Astrocyte of the cerebellum (primary cell): ENCODE measurements at places on chromosomes 2 and 18.

GRCh38 chr2:2879781-2880180 lies 497.8 kb downstream of the EIPR1 start:
- no peak for DNase-seq

DNA sequence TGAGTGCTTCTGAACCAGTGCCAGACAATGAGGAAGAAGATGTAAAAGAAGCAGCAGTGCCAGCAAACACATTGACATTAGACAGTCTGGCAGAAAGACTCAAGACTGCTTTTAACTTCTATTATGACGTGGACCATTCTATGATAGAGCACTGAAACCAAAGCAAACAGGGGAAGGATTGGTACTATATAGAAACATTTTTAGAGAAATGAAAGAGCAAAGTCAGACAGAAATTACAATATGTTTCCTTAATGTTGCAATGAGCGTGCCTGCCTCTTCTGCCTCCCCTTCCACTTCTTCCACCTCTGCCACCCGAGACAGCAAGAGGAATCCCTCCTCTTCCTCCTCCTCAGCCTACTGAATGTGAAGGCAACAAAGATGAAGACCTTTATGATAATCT lies 39.7 kb downstream of the DHX57 start:
- DNase-seq, result no peak

GRCh38 chr18:11037533-11038240 lies 111.7 kb downstream of the PIEZO2 start:
- DNase-seq, result no peak

DNA sequence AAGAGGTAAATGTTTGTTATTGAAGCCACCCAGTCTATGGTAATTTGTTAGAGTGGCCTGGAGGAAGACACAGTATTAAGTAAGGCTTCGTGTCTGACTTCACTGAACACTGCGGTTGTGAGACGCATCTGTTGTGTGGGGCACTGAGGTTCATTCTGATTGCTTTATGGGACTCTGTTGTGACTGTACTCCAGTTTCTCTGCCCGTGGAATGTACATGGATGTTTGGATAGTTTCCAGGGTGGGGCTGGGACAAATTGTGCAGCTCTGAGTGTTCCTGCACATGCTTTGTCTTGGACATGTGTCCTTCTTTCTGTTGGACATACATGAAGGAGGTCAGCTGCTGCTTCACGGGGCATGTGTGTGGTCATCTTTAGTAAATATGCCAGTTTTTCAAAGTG lies 58.6 kb downstream of the ODC1 start:
- DNase-seq, result no peak

- DNase-seq, result no peak
These were observed 61.6 kb upstream of the NOSTRIN start for GRCh38 chr2:168740788-168741187.

DNA sequence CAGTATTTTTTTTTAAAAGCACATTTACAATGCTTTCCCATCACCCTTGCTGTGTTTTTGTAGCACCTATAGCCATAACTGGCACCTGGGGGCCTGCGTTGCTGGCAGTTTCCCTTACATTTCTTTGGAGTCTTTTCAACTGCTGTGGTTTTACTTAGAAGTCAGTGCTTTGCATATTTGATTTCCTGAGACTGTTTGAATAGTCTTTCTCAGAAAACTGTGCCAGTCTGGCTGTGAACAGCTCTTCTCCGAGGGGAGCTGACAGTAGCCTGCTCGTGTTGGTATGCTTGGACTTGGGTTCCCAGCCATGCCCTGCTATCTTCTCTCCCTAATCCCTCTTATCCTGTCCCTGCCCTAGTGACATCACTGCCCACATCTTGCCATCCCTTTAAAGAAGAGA lies 81.5 kb downstream of the DPP4 start:
- DNase-seq, result no peak

- no peak for DNase-seq
These were observed 217.2 kb downstream of the ARL4C start for GRCh38 chr2:234279637-234280036.

DNA sequence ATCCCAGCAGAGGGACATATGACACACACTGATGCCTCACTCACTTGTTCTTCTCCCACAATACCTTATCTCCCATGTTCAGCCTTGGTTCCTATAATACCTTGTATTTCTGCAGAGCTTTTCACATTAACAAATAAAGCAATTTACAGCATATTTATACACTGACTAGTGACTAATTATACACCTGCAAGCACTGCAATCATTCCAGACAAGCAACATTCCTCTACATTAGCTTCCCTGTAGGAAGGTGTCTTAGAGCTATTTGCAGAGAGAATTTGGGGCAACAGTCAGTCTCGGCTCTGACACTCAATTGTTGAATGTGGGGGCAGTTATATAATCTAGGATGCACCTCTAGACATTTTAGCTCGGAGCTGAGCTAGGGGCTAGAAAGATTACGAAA lies 9.5 kb upstream of the INSIG2 start:
- DNase-seq, result no peak

- no peak for DNase-seq
These were observed 523.0 kb downstream of the ERBB4 start for GRCh38 chr2:212015588-212015987.

DNA sequence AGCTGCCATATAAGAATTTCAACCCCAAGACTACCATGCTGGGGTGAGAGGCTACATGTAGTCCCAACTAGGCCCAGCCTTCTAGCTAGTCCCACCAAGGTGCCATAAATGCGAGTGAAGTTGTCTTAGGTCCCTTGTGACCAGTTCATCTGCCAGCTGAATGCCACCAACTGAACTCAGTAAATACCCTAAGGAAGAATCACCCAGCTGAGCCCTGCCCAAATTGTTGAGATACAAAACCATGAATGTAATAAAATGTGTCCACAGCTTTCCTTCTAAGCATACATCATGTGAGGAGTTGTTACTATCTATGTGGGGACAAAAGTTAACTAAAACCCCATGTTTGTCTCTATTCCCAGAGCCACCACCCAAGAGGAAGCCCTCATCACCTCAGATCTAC lies 70.3 kb downstream of the THADA start:
- no peak for DNase-seq

DNA sequence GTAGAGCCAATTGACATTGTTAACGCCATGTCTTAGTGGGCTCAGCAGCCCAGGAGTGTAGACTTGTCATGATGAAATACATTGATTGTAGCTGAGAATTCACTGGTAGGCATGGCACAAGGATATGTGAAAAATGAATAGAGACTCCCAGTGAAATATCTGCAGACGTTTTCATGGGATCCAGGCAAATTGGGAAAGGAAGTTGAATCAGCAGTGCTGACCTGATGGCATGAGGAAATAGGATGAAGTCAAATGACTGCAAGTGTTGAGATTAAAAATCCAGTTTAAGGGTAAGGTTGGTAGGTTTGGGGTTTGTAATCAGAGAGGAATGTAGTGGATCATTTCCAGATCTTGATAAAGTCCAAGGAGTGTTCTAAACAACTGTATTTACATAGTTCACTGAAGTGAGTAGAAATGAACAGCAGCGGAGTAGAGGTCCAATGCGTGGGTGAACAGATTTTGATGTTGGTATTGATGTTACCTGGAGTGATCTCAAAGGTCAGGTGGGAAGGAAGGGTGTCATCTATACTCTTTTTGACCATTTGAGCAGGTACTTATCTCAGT lies 24.6 kb downstream of the INSIG2 start:
- peak; percentile 53 for DNase-seq

DNA sequence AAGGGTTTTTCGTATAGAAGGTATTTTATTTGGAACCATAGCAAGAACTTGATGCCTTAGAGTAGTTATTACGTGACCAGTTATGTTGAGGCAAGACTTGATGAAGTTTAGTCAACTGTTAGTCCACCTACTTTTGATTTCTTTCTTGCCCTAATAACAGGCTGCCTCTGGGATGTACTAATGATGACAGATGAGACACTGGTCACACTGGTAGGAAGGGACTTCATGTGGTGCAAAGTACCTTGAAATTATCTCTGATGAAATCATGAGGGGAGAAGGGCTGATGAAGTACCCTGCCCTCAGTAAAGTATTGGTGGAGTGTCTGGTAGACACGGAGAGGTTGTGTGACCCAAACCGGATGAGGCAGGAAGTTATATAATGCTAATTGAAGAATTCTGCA lies 5.4 kb downstream of the DIS3L2 start:
- DNase-seq, result no peak

- DNase-seq, result no peak
These were observed 51.0 kb downstream of the CPO start for GRCh38 chr2:206990360-206990759.

- no peak for DNase-seq
These were observed 230.7 kb downstream of the HAUS1 start for GRCh38 chr18:46334868-46335281.

- no peak for DNase-seq
These were observed 52.4 kb downstream of the LPIN1 start for GRCh38 chr2:11798701-11799435.

- peak; percentile 34 for DNase-seq
These were observed 37.6 kb upstream of the MCM6 start for GRCh38 chr2:135913727-135914365.

- no peak for DNase-seq
These were observed 178.1 kb upstream of the PIEZO2 start for GRCh38 chr18:11327391-11328009.

GRCh38 chr2:181674461-181674860 lies 5.9 kb downstream of the NEUROD1 start:
- no peak for DNase-seq

DNA sequence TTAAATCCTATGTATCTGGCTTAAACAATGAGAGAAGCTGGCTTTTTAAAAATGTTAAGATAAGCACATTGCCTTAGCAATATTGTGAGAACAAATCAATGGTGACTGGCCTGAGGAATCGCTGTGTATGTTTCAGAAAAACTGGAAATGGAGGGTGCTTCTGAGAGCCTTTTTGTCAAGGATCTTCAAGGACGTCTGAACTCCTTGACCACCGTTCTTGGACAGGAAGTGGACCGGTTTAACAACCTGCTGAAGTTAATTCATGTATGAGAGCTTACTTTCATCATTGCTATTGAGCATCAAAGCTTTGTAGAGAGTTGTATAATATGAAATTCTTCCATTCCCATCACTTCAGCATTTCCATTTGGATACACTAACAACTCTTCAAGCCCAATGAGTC lies 72.6 kb downstream of the TRABD2A start:
- no peak for DNase-seq

DNA sequence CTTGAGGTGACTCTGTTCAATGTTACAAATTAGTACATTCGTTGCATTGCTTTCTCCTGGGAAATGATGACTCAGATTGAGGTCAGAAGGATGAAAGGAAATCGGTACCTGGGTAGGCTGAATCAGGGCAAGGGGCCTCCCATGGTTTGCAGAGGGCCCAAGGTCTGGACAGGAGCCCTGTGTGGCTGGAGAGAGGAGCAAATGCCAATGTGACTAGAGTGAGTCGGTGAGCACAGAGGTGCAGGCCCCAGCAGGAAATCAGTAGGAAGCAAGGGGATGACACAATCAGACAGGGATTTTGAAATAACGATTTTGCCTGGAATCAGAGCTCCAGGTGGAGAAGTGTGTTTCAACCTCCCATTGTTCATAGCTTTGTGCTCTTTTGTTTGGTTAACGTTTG lies 118.9 kb downstream of the CCDC102B start:
- DNase-seq, result no peak

GRCh38 chr2:185127412-185127811 lies 529.1 kb downstream of the ZNF804A start:
- DNase-seq, result no peak

- DNase-seq, result peak; percentile 28
These were observed 19.4 kb downstream of the KLHL29 start for GRCh38 chr2:23404426-23404825.

DNA sequence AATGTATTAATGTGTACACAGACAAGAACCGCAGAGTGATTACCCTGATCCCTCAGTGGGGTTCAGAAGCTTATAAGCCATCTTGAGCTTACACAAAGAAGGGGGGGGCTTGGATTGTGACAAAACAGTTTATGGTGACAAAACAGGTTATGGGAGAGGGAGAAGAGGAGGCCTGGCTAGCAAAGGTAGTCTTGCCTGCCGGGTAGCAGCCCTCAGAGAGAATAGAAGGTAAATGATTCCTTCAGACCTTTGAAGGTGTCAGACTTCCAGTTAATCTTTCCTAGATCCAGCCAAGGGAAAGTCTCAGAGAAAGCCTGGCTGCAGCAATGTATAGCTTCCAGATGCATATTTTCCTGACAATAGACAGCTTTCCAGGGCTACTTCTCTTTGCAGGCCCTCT lies 44.6 kb upstream of the RAPH1 start:
- DNase-seq, result no peak

GRCh38 chr18:3966642-3967358 lies 488.3 kb downstream of the DLGAP1 start:
- DNase-seq, result no peak
